ENCODE measurements at places on chromosomes 3 and 15. TPM values are rescaled to one million over a fixed set of nuclear protein-coding genes. Genes with fewer than 3 reads are reported as not detected.

Gene CLDN16
- total RNA-seq: not detected

Gene ANKRD34C
- not detected for total RNA-seq

Gene SEC61A1
- 194 TPM for total RNA-seq

Gene KCNMB2
- not detected for total RNA-seq

Gene TGM4
- total RNA-seq: not detected

Gene CMSS1
- 126 TPM for total RNA-seq

Gene LDHAL6B
- total RNA-seq: not detected

DNA sequence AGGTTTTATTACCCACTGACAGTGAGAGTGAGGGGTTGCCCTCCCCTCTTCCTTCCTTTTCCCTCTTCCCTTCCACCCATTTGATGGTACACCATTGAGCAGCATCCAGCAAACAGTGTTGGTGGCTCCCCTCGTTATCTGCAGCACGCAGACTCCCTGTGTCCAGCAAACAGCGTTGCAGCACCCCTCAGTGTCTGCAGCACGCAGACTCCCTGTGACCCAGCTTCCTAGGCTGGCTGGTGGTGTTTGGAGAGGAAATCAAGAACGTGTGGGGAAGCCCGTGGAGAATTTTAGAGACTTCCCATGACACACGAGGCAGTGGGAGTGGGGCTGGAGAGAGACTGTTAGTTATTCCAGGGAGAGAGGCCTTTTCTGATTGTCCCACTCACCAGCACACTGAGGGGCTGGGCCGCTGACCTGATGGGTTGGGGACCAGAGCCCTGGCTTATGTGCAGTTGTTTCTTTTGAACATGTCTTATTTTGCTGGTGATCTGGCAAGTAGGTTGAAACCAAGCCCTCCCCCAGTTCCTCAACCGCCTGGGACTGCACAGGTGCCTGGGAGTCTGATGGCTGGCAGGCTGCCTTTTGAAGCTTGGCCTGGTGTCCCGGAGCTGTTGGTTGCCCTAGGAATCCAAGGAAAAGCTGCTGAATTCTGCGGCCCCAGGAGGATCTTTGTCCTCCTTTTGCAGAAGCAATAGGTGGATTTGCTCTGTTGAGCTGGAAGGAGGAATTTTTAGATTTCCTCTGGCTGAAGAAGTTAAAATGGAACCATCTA, 19.0 kb downstream of the APBA2 start:
- no peak overlapping the region for H3K4me3 ChIP-seq
- DNase-seq: no peak
- H3K27ac ChIP-seq: no peak overlapping the region
- H3K36me3 ChIP-seq: no peaks in the 10 kb centered on the region

DNA sequence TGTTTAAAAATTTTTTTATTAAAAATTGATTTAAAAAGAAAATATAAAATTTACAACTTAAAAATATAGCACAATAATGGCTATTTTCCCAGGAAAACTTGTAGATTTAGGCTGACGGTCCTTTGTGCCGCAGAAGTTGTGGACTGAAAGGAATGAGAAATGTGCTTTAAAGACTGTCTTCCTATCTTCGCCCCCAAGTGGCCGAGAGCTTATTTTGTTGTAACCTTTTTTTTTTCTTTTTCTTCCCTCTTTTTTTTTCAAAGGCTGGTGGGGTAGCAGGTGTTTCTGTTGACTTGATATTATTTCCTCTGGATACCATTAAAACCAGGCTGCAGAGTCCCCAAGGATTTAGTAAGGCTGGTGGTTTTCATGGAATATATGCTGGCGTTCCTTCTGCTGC, 15.5 kb downstream of the SLC25A26 start:
- no peak overlapping the region for H3K4me3 ChIP-seq
- no peak for DNase-seq
- no peaks in the 10 kb centered on the region for H3K27me3 ChIP-seq
- peaks cover 15% of the 10 kb centered on the region for H3K4me1 ChIP-seq
- H3K27ac ChIP-seq: no peak overlapping the region

DNA sequence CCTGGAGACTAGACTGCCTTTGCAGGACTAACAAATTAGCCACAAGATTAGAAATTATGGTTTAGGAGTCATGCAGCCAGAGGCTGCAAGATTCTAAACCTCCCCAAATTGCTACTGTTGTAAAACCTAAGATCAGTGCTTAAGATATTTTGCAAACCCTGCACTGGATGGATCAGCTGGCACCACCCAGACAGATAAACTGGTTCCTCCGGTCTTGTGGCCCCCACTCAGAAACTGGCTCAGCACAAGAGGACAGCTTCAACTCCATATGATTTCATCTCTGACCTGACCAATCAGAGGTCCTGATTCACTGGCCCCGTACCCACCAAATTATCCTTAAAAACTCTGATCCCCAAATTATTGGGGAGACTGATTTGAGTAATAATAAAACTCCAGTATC, 19.5 kb upstream of the PXYLP1 start:
- no peak overlapping the region for H3K4me3 ChIP-seq
- DNase-seq: no peak
- peaks cover 7% of the 10 kb centered on the region for H3K27me3 ChIP-seq
- no peaks in the 10 kb centered on the region for H3K36me3 ChIP-seq

- H3K27me3 ChIP-seq: peaks cover 3% of the 10 kb centered on the region
- no peaks in the 10 kb centered on the region for H3K36me3 ChIP-seq
- H3K27ac ChIP-seq: no peak overlapping the region
- H3K4me3 ChIP-seq: no peak overlapping the region
- peaks cover 9% of the 10 kb centered on the region for H3K4me1 ChIP-seq
- no peak for DNase-seq
These were observed 93.0 kb downstream of the SNRK start for GRCh38 chr3:43379343-43379742.

DNA sequence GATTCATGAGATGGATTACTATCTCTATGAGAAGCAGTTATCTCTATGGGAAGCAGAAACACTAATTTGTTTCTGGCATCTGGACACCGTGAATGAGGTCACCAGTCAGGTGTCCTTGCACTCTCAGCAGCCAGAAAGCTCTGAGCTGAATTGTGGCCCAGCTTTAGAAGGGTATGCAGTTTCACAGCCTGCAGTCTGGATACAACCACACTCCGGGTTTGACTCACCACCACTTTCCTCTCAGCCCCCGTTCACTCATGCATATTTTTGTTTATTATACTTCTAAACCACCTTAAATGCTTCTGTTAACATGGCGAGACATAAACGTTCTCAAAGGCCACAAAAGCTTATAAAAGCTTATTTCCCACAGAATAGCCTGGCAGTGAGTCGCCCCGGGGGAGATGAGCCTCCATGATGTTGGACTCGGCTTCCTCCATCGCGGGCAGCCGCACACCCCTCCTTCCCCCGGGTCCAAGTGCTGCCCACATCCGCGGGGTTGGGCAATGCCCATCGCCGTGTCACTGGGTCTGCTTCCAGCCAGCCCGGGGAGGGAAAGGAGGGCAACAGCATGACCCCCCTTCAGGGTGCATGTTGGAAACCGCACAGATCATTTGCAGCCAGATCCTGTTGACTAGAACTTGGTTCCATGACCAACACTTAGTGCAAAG, 16.8 kb upstream of the SLC41A3 start:
- H3K27me3 ChIP-seq: no peaks in the 10 kb centered on the region
- H3K27ac ChIP-seq: no peak overlapping the region
- no peaks in the 10 kb centered on the region for H3K36me3 ChIP-seq
- H3K4me3 ChIP-seq: no peak overlapping the region
- no peaks in the 10 kb centered on the region for H3K4me1 ChIP-seq
- DNase-seq: no peak

DNA sequence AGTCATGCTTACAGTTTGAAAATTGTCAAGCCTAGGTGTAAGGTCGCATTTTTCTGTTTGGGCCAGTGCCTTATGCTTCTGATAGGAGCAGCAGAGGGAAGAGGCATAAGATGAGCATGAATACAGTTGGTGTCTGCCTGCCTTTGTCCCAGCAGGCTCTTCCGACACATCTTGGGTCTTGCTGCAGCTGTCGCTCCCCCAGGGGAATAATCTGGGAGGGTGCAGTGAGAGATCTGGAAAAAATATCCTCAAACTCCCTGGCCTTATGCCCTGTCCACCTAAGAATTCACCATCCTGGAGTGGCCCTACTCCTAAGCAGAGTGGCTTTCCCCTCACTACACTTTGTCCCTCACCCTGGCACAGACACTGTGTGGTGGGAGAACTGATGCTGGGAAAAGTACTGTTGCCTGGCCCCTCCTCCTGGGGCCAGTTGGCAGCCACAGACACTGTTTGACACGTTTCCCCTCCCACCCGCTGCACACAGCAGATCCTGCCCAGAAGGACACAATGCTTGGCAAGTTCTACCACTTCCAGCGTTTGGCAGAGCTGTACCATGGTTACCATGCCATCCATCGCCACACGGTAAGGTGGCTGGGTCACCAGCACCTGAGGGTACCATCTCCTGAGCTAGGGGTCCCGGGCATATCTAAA, 21.1 kb upstream of the RHO start:
- H3K4me3 ChIP-seq: no peak overlapping the region
- peaks cover 2% of the 10 kb centered on the region for H3K36me3 ChIP-seq
- peaks cover 2% of the 10 kb centered on the region for H3K4me1 ChIP-seq

- H3K27ac ChIP-seq: no peak overlapping the region
- H3K4me1 ChIP-seq: peaks cover 1% of the 10 kb centered on the region
- peak; percentile 87 for DNase-seq
- no peaks in the 10 kb centered on the region for H3K36me3 ChIP-seq
These were observed 16.8 kb upstream of the MCCC1 start for GRCh38 chr3:183116025-183116614.

DNA sequence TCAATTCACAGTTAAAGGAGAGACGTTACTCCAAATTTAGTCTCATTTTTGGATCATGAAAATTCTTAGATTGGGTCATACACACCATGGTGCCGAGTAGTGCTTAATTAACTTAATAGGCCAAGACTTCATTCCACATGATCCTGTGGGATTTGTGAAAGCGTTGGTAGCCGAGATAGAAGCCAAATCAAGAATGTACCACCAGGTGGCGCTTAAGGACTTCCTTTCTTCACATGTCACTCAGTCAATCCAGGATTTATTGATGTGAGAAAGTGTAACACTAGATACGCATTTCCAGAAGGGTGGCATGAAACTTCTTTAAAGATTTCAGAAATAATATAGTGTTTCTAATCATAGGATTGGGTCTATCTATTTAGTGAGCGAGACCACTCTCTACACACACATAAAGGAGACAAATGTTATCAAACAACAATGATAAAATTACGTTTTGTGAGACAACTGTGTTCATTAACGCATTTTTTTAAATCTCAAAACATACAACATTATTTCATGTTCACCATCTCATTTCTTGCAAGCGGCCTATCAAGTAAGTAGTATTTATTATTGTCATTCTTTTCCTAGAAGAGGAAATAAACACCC, 436.1 kb downstream of the CHL1 start:
- no peaks in the 10 kb centered on the region for H3K36me3 ChIP-seq
- H3K4me3 ChIP-seq: no peak overlapping the region
- no peak overlapping the region for H3K27ac ChIP-seq
- no peaks in the 10 kb centered on the region for H3K27me3 ChIP-seq
- DNase-seq: peak; percentile 71
- H3K4me1 ChIP-seq: no peaks in the 10 kb centered on the region

DNA sequence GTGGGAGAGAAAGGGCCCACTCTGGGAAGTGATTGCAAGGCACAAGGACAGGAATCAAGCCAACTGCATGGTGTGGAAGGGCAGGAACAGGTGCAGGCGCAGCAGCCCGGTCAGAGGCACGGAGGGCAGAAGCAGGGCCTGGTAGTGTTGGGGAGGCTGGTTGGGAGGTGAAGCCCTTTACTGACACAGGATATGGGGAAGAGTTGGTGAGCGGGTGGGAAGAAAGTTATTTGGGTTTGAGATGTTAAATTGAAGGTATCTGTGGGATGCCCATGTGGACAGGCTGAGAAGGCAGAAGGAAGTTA, 83.6 kb upstream of the ABHD2 start:
- no peak overlapping the region for H3K4me3 ChIP-seq
- H3K27ac ChIP-seq: no peak overlapping the region
- DNase-seq: no peak
- peaks cover 5% of the 10 kb centered on the region for H3K27me3 ChIP-seq
- peaks cover 4% of the 10 kb centered on the region for H3K4me1 ChIP-seq
- no peaks in the 10 kb centered on the region for H3K36me3 ChIP-seq

DNA sequence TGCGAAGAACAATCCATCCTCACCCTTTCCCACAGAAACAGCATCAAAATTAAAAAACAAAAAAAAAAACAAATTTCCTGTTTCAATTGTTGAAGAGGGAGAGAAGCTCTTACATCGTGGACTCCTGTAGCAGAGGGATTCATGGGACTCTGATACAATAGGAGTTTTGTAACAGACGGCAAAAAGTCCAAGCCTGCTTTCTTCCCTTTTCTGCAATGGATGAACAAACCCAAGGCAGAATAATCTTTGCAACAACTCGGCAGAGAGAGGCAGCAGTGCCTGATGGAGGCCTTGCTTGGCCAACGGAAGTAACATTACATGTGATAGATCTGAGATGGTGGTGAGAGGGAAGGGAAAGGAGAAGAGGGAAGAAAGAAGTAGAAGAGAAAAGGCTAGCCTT, 26.9 kb downstream of the CCR4 start:
- DNase-seq: no peak
- H3K4me1 ChIP-seq: peaks cover 26% of the 10 kb centered on the region
- H3K27me3 ChIP-seq: no peaks in the 10 kb centered on the region

DNA sequence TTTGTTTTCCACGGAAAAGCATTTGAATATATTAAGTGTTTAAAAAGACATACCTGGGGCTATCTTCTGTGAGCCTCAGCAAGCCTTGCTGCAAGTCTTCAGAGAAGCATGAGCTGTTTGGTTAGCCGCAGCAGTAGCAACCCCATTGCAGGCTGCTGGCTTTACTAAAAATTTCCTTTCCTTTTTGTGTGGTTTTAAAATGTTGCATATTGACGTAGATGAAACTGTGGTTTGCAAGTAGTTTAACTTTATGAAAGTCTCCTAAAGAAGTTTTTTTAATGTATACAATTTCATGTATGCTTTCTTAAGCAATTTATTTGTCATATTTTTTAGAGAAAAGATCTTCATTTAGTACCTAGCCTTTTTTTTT, at the start of gene GPR171:
TSS of gene GPR171 (minus strand) at position 166 of the 370 bp plus-strand sequence. CDS start 3,830 bp downstream, outside the sequence.
- peak within 1 kb of the TSS; percentile 99 for H3K27ac ChIP-seq
- H3K36me3 ChIP-seq: peaks cover 47% of the 10 kb centered on the region
- H3K4me1 ChIP-seq: peaks cover 52% of the 10 kb centered on the region
- peak; percentile 93 for DNase-seq

DNA sequence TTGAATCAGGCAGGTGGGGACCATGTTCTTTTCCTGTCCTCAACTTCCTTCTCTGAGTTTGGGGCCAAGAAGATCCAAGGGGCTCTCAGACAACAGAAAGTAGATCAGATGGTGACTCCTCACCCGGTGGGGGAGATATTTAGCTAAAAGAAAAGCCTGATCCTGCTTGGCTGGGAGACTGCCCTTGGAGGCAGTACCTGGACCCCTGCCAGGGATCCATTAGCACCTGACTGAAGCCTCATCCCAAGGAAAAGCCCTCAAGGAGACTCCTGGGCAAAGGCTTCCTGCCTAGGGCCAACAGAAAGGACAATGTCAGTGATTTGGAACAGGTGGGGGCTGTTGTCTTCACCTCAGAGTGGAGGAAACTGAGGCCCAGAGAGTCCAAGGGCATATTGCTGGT, 33.5 kb upstream of the HHATL start:
- no peak overlapping the region for H3K27ac ChIP-seq
- DNase-seq: no peak
- no peak overlapping the region for H3K4me3 ChIP-seq
- H3K4me1 ChIP-seq: no peaks in the 10 kb centered on the region
